ENCODE measurements at places on chromosomes 1 and 21. TPM values are rescaled to one million over a fixed set of nuclear protein-coding genes. Genes with fewer than 3 reads are reported as not detected.

F3 gene
- 26.0 TPM for total RNA-seq

CSRP1 gene
- 524 TPM for total RNA-seq

KRTAP22-1 gene
- total RNA-seq = not detected

HES3 gene
- total RNA-seq = not detected
